Fibroblast of the aortic adventitia (primary cell): ENCODE measurements at places on chromosomes 6 and 20. TPM values are rescaled to one million over a fixed set of nuclear protein-coding genes. Genes with fewer than 3 reads are reported as not detected.

- peak; percentile 46 for DNase-seq
Measured at GRCh38 chr6:144955859-144956258, 670.7 kb downstream of the UTRN start.

GRCh38 chr20:49534255-49534712 is 33.7 kb downstream of the PTGIS start:
- peak; percentile 67 for DNase-seq

DNA sequence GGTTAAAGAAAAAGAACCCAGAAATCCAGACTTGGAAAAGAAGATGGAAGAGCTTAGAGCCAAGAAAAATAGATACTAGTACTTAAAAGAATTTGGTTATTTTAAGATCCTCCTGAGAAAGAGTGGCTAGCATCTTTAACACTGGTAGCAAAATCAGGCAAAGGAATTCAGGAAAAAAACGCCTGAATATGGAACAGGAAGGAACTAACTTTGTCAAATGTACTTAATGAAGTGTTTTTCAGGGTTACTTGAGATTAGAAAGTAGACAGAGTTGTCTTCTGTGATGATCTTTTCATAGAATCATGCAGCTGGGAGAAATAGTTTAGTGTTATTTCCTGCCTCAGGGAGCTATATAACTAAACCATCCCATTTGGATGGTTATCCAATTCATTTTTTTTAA is 50.8 kb upstream of the SASH1 start:
- peak; percentile 47 for DNase-seq

DNA sequence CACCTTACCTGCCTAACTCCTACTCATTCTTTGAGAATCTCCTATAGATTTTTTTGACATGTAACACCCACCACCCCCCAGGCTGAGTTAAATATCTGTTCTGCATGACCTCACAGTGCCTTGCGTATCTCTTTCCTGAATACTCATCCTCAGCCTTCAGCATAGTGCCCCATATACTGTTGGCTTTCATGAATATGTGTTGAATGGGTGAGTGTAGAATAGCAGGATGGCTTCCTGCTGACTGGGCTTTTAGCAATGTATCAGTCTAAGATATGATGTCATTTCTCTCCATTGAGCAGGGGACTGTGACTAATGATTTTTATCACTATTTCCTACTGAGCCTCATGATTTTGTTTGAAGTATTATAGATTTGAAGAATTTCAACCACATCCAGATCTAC is 361.6 kb upstream of the MARCKS start:
- peak; percentile 69 for DNase-seq

DNA sequence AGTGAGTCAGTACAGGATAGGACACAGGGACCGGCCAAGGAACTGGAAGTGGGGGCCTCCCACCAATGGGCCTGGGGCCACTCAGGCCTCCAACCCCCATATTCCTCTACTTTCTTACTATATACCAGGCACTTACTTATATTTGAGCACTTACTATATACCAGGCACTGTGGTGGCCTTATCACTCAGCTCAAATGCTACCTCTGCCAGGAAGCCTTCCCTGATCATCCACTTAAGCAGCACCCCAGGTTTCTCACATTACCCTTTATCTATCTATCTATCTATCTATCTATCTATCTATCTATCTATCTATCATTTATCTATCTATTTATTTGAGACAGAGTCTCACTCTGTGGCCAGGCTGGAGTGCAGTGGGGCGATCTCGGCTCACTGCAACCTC is 12.3 kb upstream of the UBE2V1 start:
- DNase-seq = no peak

GRCh38 chr6:98634569-98634968 is 199.8 kb upstream of the POU3F2 start:
- no peak for DNase-seq

OGFRL1 gene
- total RNA-seq = 21.6 and 34.8 TPM in 2 replicates

TP53TG5 gene
- 0.09 TPM in 1 of 2 replicates, not detected in the other for total RNA-seq
